ENCODE measurements at places on chromosomes 4 and X. TPM values are rescaled to one million over a fixed set of nuclear protein-coding genes. Genes with fewer than 3 reads are reported as not detected.

USP17L20 gene
- total RNA-seq: not detected

SETD7 gene
- 37.9 TPM for total RNA-seq

EDA gene
- 13.6 TPM for total RNA-seq

ANAPC10 gene
- 22.2 TPM for total RNA-seq

ARMCX1 gene
- total RNA-seq: 0.21 TPM

TSC22D3 gene
- 2,031 TPM for total RNA-seq

MAGEE1 gene
- total RNA-seq: 9.1 TPM

CSAG2 gene
- total RNA-seq: not detected

THAP9 gene
- total RNA-seq: 3.5 TPM

PABPC5 gene
- total RNA-seq: not detected

SLC38A5 gene
- 27.7 TPM for total RNA-seq

WDR17 gene
- 1.8 TPM for total RNA-seq

TREX2 gene
- 2.0 TPM for total RNA-seq

SCARB2 gene
- 27.5 TPM for total RNA-seq

SPANXB1 gene
- not detected for total RNA-seq

TLL1 gene
- not detected for total RNA-seq

UNC5C gene
- 0.18 TPM for total RNA-seq

CXorf65 gene
- 68.3 TPM for total RNA-seq

ADAM29 gene
- total RNA-seq: not detected

P2RY10 gene
- 70.4 TPM for total RNA-seq

SPOCK3 gene
- total RNA-seq: not detected

GAGE12H gene
- total RNA-seq: not detected

MRFAP1L1 gene
- 33.0 TPM for total RNA-seq

DKK2 gene
- not detected for total RNA-seq

TLR2 gene
- total RNA-seq: 7.3 TPM

TKTL2 gene
- total RNA-seq: 0.10 TPM

TMEM150C gene
- 0.15 TPM for total RNA-seq

EMCN gene
- total RNA-seq: not detected

GRIA3 gene
- total RNA-seq: 0.90 TPM

NCAPG gene
- total RNA-seq: 0.35 TPM

AMMECR1 gene
- total RNA-seq: 15.4 TPM

PAGE2 gene
- not detected for total RNA-seq

CXCL6 gene
- total RNA-seq: not detected

HTATSF1 gene
- total RNA-seq: 36.5 TPM

FAT4 gene
- 0.18 TPM for total RNA-seq

PRRG3 gene
- total RNA-seq: not detected

RBM46 gene
- total RNA-seq: not detected

SH3RF1 gene
- total RNA-seq: 0.42 TPM

PNMA6F gene
- total RNA-seq: not detected

ZNF81 gene
- 10.0 TPM for total RNA-seq

MAGEA9B gene
- total RNA-seq: not detected

RAB39B gene
- total RNA-seq: 7.1 TPM

IRAK1 gene
- 75.3 TPM for total RNA-seq

ABCG2 gene
- 0.13 TPM for total RNA-seq

LARP7 gene
- 51.7 TPM for total RNA-seq

CORIN gene
- 0.26 TPM for total RNA-seq

CABS1 gene
- not detected for total RNA-seq

XPNPEP2 gene
- 0.25 TPM for total RNA-seq

GK2 gene
- not detected for total RNA-seq

DRD5 gene
- total RNA-seq: not detected

CDKN2AIP gene
- 25.9 TPM for total RNA-seq

C4orf50 gene
- total RNA-seq: 0.87 TPM
